ENCODE measurements at places on chromosomes 6 and 20.

- no peak for DNase-seq
Observed at GRCh38 chr6:107868867-107869611, 44.9 kb upstream of the SCML4 start.

- DNase-seq, result no peak
Observed at GRCh38 chr6:134451529-134451928, 133.6 kb upstream of the SGK1 start.

DNA sequence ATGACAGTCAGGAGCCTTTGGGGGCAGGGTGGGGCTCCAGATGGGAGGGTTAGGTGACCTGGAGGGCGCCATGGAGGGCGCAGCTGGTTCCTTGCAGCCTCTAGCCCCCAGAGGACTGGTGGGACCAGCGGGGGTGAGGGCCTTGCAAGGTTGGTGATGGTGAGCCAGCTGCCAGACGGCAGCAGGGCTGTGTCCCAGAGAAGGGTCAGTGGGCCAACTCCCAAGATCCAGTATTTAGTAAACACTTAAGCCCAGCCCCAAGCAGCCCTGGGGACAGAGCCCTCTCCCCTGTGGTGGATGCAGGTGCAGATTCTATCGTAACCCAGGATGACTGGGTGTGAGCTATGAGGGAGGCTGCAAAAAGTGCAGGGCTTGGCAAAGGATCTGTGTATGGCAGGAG is 201.5 kb upstream of the RNF24 start:
- no peak for DNase-seq

DNA sequence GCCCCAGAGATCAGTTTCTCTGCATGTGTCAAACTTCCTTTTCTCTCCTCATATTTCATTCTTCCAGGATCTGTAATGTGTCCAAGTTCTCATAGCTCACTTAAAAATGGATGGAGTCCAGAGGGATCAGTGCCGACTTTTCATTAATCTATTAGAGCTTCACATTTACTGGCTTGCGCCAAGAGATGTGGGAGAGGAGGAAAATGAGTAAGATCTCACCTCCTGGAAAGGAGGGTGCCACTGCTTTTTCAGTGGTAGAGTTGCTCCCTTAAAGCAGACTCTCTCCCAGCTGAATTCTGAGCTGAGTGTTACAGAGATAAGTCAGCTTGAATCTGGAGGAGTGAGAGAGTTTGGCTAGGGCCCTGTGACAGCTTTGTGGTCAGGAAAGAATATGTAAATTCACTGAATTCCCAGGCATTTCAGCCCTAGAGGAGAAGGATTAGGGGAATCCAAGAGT is 175.9 kb downstream of the SOX4 start:
- DNase-seq, result no peak

GRCh38 chr6:134007077-134007476 is 45.3 kb downstream of the SLC2A12 start:
- DNase-seq, result no peak

GRCh38 chr6:117494694-117495318 is 12.3 kb downstream of the DCBLD1 start:
- no peak for DNase-seq

- no peak for DNase-seq
Observed at GRCh38 chr6:107021446-107022185, 6.4 kb upstream of the MTRES1 start.

DNA sequence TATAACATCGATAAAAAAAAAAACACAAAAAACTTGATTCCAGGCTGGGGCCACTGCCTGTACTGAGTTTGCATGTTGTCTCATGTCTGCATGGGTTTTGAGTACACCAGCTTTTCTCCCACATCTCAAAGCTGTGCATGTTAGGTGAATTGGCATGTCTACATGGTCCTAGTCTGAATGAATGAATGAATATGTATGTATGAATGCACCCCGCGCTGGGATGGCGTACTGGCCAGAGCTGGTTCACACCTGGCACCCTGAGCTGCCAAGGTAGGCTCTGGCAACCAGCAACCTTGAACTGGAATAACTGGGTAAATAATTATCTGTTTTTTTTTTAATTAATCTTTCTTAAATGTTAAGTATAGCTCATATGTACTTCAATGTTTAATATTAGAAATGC is 131.0 kb downstream of the MAN1A1 start:
- DNase-seq, result no peak

DNA sequence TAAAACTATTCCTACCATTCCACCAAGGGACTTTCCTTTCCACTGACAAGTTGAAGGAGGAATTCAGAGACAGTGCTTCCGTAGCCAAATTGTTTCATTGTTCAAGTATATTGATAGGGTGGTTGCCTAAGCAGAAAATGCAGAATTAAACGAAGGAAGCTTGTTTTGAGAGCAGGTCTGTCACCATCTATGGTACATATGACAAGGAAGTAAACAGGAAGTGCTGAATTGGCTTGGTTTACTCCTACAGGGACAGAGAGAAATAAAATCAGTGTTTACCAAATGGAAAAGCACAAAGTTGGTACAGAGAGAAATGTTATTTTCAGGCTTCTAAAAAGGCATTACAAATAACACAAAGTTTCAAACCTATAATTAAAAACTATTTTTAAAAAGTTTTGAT is 421.8 kb downstream of the CDC5L start:
- no peak for DNase-seq

DNA sequence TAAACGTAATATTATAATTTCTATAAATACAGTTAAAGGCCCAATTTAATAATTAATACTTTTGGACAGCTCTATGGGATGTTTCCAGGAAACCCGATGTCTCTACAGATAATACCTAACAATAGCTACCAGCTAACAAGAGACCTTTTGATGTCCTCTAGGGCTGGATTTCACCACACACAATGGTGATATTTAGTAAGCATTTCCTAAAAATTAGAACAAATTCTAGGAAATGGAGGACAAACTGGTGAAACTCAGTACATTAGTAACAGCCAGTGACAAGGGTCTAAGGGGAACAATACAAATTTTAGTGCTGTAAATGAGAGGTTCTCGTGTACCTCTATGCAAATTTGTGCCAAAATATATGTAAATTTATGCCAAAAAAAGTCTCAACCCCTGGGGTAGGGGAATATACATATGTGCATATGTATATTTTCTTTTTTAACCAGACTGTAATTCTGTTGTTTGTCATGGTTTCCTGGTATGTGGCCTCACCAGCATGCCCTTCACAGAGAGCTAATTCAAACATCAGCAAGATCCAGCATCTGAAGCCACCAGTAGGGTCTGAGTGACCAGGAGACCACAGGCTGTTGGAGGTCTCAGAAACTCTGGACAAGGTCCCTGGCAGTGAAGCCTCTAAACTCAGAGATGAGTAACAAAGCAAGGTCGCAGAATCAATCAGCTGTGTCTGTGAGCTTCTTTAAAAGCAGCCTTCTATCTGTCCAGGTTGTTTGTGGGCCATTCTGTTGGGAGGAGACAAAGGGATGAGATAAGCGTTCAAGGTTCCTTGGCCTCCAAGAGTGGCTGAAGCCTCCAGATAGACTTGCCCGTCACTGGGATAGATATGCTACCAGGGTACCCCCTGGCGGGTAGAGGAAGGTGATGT is 235.1 kb upstream of the RREB1 start:
- no peak for DNase-seq

GRCh38 chr20:328975-329695 is 3.8 kb downstream of the SOX12 start:
- no peak for DNase-seq

DNA sequence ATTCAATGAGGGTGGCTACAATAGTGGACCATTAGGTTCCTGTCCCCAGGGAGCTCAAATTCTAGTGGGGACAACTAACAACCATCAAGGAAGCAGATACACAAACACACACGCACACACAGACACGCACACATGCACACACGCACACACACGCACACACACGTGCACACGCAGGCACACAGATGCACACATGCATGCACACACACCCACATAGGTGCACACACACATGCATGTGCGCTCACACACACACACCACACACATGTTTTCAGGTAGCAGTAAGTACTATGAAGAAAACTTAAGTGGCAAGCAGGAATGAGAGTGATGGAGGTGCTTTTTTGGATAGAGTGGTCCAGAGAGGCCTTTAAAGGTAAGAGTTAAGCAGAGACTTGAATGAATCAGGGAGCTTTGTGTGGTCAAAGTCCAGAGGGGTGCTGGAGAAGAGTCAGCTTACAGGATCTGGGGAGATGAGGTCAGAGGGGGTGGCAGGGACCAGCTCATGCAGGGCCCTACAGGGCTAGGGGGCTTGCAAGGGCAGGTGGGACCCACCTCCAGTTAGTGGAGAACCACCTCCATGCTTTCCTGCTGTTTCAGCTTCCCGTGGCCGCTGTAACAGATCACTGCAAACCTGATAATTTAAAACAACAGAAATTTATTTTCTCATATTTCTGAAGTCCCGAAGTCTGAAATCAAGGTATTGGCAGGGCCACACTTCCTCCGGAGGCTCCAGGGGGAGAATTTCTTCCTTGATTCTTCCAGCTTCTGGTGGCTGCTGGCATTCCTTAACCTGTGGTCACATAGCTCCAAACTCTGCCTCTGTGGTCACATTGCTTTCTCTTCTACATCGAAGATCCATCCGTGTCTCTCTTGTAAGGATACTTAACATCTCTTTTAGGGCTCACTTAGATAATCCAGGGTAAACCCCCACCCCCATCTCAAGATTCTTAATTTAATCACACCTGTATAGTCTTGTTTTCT is 6.9 kb upstream of the NSFL1C start:
- DNase-seq, result no peak

DNA sequence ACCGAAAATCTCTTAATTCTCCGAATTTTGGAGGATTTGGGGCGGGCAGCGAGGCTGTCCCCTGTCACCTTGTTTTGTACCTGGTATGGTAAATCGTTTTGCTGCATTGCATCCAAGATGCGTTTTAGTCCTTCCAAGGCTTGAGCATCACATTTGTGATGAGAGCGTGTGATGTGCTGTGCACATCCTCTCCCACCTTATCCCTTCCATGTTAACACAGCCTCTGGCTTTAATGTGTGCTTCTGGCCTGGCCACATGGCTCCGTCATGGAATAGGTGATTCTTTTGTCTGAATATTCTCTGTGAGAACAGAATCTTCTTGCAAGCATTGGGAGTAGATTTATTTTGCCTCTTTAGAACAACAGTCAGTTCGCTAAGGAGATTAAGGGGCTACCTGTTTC is 763 bp downstream of the TMEM14A start:
- DNase-seq, result no peak

DNA sequence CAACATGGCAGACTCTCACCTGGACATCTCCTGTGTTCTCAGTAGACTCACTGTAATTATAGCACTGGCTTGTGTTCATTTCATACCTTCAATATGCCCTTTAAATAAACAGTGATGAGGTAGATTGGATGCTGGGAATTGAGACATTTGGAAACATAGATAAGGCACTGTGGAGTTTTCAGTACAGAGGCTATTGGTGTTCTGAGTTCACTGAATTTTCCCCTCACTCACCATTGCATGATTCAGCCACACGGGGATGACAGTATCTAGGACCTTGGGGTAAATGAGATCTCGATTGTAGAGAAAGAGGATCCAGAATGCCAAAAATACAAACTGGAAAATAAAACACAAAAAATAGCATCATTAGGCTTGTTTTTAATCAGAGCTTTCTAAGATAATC is 12.6 kb downstream of the ADTRP start:
- no peak for DNase-seq

DNA sequence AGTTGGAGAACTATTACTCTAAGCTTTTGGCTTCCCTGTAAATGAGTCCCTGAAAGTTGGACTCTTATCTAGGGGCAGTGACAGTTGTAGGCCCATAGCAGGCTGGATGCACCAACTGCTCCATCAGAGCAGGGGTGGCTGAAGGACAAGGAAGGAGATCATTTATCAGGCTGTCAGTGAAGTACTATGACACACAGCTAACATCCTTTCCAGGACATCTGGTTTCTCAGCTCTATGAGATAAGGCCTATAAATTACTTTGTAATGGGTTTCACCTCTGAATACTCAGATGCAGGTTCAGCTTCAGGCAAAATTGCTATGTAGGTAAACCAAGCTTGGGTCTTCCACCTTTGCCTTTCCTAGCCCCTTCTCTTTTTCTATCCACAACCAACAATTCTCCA is 468.5 kb downstream of the KIF16B start:
- no peak for DNase-seq

- no peak for DNase-seq
Observed at GRCh38 chr6:83176246-83176645, 16.8 kb downstream of the PGM3 start.

- DNase-seq, result no peak
Observed at GRCh38 chr6:110446405-110446804, 30.0 kb downstream of the SLC22A16 start.

DNA sequence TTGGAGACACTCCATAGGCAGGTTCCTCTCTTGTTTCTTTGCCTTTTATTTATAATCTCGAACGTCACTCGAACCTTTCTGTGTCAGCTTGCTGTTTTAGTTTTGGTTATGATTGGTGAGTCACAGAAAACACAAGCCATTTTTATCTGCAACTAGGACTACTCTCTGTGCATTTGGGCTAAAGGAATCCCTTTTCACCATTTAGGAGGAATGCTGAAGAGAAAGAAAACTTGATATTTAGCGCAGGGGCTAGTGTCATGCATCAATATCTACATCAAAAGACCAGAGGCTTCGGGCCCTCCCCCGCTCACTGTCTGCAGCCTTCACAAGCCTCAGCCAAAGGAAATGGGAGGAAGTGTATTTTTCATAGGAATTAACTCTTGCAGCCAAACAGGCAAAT is 507.8 kb upstream of the CITED2 start:
- DNase-seq, result no peak

GRCh38 chr20:51089272-51089781 is 66.4 kb upstream of the KCNG1 start:
- no peak for DNase-seq

DNA sequence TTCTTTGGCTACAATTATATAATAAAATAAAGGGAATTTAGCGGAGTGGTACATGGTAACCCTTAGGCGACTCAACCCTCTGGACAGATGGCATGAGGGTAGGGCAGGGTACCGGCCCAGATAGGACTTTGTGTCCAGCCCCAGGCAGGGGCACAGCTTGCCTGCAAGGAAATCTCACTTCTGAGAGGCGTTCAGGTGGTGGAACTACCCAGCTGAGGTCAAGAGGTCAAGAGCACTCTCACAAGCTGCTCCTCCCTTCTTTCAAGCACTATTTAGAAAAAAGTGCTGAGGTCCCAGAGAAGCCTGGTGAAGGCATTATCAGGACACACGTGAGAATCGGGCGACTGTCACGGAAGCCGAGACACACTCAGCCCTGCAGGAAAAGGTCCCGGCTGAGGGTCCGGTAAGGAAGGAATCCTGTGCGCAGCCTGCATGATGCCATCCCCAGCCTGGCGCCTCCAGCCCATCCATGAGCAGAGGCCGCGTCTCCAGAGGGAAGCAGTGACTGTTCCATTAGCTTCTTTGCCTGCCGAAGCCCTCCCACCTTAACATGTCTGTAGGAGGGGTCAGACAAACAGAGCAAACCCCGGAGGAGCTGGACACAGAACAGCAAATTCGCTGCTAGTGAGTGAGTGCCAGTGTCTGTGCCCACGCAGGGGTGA is 54.8 kb downstream of the WDR27 start:
- DNase-seq, result no peak

DNA sequence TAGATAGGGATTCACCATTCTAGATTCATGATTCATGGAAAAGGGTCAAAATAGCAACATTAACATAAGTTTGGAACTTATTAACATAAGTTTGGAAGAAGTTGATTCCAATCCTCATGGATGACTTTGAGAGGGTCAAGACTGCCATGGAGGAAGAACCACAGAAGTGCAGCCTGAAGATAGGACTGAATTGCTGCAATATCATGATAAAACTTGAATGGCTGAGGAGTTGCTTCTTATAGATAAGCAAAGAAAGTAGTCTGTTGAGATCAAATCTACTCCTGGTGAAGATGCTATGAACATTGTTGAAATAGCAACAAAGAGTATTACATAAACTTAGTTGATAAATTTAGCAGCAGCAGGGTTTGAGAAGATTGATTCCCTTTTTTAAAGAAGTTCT is 62.2 kb downstream of the GMDS start:
- DNase-seq, result no peak

GRCh38 chr6:26198722-26199056 is 111.5 kb downstream of the HFE start:
- no peak for DNase-seq
